Activated T-helper 17 cell treated with anti-CD3 and anti-CD28 coated beads, Interleukin-2, amount 50 U/mL, for 72 hours (primary cell): ENCODE measurements at places on chromosomes 5 and 9. TPM values are rescaled to one million over a fixed set of nuclear protein-coding genes. Genes with fewer than 3 reads are reported as not detected.

GRCh38 chr9:88531920-88532698 lies 2.9 kb upstream of the NXNL2 start:
- ATAC-seq, result no peak

GRCh38 chr9:77475641-77476473 lies 172.3 kb downstream of the GNA14 start:
- peak; percentile 98 for ATAC-seq

GRCh38 chr9:129504404-129504803 lies 116.5 kb downstream of the C9orf50 start:
- no peak for ATAC-seq

- ATAC-seq, result peak; percentile 7
Observed at GRCh38 chr5:132425975-132426524, 56.5 kb downstream of the SLC22A5 start.

- ATAC-seq, result no peak
Observed at GRCh38 chr5:74659172-74659571, 18.6 kb upstream of the ENC1 start.

- no peak for ATAC-seq
Observed at GRCh38 chr5:158054223-158055110, 195.5 kb upstream of the CLINT1 start.

DNA sequence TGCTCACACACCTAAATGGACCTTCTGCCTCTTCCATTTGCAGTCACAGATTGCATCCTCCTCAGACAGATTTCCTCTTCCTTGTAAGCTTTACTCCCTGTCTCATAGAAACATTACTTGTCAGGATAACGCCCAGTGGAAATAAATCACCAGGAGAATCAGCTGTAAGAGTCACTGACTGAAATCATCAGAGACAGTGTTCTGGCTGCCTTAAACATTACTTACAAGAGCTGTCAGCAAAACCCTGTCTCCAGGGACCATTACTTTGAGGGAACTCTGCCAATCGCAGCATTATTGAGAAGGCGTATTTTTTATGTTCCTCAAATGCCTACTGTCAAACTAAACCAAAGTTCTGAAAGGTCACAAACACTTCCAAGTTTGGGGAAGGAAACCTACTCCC lies 5.9 kb downstream of the DPYSL3 start:
- no peak for ATAC-seq

GRCh38 chr5:151384106-151384505 lies 36.7 kb upstream of the SLC36A2 start:
- no peak for ATAC-seq

GRCh38 chr9:124652615-124653393 lies 118.3 kb downstream of the NR6A1 start:
- ATAC-seq, result no peak

DNA sequence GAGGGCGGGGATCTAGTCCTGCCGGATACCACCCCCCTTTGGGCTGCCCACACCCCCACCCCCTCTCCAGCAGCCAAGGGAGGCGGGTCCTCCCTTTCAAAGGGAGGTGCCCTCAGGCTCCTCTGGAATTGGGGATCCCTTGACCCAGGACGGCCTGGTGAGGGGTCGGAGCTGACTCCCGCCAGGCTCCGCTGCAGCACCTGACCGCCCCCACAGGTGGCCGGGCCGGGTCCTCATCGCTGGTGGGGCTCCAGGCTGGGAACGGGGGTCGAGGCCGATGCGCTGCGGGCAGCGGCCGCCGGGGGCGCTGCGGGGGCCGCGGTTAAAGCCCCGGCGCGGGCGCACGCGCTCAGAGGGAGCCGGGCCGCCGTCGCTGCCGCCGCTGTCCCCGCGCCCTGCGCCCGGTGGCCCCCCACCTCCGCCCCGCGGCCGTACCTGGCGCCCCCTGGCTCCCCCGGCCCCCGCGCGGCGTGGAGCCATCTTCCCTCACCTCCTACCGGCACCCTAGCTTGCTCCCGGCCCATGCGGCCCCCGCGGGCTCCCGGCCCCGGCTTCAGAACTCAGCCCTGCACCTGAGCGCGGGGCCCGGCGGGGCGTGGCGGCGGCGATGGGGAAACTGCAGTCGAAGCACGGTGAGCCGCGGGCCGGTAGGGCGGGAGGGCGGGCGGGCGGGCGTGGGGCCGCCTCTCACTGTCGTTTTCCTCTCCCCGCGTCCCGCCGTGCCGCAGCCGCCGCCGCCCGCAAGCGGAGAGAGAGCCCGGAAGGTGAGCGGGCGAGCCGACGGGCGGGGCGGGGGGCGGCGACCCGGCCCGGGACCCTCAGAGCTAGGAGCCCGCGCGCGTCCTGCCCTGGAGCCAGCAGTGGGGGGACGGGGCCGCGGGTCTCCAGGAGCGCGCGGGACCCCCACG lies at the start of gene NKD2:
TSS of gene NKD2 (plus strand) at position 352 of the 908 bp plus-strand sequence. CDS start at position 608, 256 bp downstream.
- ATAC-seq, result peak; percentile 31

- no peak for ATAC-seq
Observed at GRCh38 chr5:113161806-113162205, 185.2 kb downstream of the DCP2 start.

GRCh38 chr9:82989929-82990328 lies 73.0 kb downstream of the RASEF start:
- no peak for ATAC-seq

DNA sequence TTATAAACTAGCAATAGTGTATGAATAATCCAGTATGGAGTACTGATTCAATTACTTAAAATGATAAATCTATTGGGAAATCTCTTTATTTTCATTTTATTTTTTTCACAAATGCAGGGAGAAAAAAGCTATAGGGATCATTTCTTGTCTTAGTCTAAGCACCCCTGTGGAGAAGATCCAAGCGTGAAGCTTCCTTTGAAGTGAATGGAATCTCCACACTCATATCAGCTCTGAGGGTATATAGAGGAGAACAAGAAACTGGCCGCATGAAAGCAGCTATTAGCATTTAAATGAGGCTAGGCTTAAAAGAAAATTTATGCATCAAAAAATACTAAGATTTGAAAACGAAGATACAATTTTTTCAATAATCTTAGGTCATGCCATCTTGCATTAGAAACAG lies 12.9 kb upstream of the PAM start:
- no peak for ATAC-seq

DNA sequence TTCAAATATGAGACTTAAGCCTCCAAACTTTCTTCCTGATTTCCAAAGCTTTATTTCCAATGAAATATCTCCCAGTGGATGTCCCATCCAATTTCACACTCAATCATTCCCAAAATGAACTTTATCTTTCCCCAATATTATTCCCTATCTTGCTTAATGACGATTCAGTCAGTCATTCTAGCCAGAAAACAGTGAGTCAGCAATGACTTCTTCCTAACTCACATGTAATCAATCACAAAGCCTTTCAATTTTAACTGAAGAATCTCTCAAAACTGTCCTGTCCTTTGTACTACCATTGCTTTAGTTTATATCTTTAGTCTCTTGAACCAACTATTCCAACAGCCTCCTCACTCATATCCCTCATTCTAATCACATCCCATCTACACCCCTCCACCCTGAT lies 34.9 kb downstream of the NSA2 start:
- no peak for ATAC-seq

- no peak for ATAC-seq
Observed at GRCh38 chr9:121242959-121243346, 25.0 kb upstream of the GSN start.

DNA sequence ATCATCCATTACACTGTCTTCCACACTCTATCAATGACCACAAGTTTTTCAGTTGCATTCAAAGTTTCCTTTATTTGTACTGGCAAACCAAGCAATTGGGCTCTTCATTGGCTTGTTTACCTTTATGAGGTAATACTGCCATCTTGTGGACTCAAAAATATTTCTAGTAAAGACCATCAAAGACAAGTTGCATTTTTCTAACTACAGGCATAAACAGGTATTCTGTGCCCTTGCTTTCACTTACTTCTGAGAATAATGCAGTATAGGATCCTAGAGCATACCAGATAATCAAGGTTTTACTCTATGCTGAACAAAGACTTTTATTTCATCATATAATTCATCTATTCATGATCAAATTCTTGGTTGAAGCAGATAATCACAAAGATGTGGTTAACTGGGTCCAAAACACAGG lies 173.7 kb upstream of the POU5F2 start:
- ATAC-seq, result peak; percentile 37

DNA sequence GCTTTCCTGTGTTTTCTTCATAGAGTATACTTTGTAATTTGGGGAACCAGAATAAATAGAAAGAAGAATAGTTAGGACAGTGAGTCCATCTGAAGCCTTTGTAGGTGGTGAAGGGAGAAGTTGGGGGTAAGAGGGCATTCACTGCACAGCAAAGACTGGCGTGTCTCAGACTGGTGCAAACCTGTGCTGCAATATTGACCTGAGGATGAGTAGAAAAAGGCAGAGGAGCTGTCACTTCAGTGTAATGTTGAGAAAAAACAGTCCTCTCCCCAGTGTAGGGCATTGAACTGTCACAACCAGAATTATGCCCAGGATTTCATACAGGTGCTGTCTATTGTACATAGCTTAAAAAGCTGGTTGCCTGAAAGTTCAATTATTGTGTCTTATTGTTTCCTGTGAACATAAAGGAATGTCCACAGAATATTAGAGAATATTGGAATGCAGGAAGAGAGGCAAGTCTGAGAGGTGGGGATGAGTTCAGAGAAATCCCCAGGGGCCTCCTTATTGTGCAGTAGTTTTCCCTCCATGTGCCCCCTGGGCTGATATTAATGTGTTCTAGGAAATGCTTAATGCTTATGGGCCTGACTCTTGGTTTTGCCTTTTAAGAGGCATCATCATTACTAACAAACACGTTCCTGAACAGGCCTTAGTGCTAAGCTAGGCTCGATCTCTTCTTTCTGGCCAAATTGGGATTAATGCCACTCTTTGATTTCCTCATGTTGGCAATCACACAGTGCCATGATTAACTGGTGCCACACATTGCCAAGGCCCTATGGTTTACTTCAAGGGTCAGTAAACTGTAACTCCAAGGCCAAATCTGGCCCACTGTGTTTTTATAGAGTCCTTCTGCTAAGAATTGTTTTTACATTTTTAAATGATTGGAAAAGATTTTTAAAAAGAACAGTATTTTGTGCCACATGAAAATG lies 34.0 kb downstream of the DAPK1 start:
- ATAC-seq, result no peak

GRCh38 chr5:140217299-140218026 lies 42.5 kb downstream of the CYSTM1 start:
- no peak for ATAC-seq

GRCh38 chr5:16411741-16412455 lies 53.7 kb downstream of the ZNF622 start:
- no peak for ATAC-seq

- no peak for ATAC-seq
Observed at GRCh38 chr9:35353731-35354365, 136.1 kb upstream of the RUSC2 start.

GRCh38 chr9:112048924-112049691 lies 126.0 kb downstream of the SUSD1 start:
- ATAC-seq, result no peak

DNA sequence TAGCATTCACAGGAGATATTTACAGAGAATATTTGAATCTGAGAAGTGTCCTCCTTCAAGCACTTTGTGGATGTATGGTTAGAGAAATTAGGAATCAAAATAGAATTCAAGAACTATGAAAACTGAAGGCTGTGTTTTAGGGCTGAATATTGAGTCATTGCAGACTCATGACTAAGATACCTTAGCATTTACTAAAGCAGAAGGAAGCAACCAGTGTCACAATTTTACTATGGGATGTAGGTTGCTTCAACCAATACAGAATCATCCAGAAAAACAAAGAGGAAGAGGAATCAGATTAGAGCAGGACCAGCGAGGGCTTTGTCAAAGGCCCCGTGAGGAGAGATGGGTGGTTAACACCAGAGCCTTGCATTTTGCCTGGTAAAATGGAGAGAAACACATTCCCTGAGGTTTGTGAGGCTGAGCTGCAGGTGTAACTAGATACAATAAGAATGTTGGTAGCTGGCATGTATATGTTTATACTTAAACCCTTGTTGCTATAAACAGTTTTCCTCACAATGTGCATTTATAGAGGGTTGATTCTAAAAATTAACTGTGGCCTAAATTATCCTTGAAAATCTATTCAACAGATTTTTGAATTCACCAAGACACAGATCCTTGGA lies 518.1 kb downstream of the AGTPBP1 start:
- ATAC-seq, result no peak

- ATAC-seq, result no peak
Observed at GRCh38 chr9:136054798-136055714, 40.0 kb downstream of the NACC2 start.

DNA sequence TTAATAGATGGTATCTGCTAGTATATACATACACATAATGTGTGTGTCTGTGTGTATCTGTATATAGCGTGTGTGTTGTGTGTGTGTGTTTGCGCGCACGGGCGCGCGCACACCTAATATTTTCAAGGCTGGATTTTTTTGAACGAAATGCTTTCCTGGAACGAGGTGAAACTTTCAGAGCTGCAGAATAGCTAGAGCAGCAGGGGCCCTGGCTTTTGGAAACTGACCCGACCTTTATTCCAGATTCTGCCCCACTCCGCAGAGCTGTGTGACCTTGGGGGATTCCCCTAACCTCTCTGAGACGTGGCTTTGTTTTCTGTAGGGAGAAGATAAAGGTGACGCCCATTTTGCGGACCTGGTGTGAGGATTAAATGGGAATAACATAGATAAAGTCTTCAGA lies 757 bp downstream of the FXN start:
- ATAC-seq, result peak; percentile 49

GRCh38 chr9:104088416-104088815 lies 5.7 kb upstream of the SMC2 start:
- ATAC-seq, result no peak

GRCh38 chr5:72018143-72018803 lies 89.0 kb upstream of the MAP1B start:
- ATAC-seq, result peak; percentile 56

DNA sequence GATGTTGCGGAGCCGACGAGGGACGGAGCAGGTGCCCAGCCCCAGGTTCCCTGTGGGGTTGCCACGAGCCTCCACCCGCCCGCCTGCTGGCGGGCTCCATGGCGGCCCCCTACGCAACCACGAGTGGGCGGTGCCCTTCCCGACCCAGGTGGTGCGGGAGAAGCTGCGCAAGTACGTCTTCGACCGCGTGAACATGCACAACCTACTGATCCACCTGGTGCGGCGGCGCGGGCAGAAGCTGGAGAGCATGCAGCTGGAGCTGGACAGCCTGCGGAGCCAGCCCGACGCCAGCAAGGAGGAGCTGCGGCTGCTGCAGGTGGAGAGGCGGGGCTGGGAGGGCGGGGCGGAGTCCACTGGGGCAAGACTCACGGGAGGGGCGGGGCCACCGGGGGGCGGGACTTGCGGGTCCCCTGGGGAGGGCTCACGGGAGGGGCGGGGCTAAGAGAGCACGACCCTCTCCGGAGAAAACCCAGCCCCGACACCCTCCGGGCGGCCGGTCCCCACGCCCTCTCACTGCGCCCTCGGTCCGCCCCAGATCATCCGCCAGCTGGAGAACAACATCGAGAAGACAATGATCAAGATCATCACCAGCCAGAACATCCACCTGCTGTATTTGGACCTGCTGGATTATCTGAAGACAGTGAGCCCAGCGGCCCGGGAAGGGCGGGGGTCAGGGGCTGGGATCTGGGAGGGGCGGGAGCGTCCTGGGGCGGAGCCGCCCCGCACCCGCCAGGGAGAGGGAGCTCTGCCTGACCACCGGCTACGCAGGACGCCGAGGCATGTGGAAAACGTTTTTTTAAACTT lies 3.9 kb downstream of the CCDC183 start:
- ATAC-seq, result peak; percentile 84

ARID3C gene
- total RNA-seq, result 0.17 TPM

PAEP gene
- total RNA-seq, result not detected

MYOZ3 gene
- 0.21 TPM for total RNA-seq

MAPKAP1 gene
- total RNA-seq, result 42.2 TPM

TMEM252 gene
- total RNA-seq, result not detected

SLC6A19 gene
- not detected for total RNA-seq

GMCL2 gene
- total RNA-seq, result not detected

LSM11 gene
- total RNA-seq, result 8.4 TPM

TSC1 gene
- total RNA-seq, result 31.2 TPM

TLX3 gene
- not detected for total RNA-seq

DDX4 gene
- total RNA-seq, result not detected

NDUFA8 gene
- total RNA-seq, result 36.8 TPM
